ENCODE measurements at places on chromosomes 5 and 9. TPM values are rescaled to one million over a fixed set of nuclear protein-coding genes. Genes with fewer than 3 reads are reported as not detected.

DNA sequence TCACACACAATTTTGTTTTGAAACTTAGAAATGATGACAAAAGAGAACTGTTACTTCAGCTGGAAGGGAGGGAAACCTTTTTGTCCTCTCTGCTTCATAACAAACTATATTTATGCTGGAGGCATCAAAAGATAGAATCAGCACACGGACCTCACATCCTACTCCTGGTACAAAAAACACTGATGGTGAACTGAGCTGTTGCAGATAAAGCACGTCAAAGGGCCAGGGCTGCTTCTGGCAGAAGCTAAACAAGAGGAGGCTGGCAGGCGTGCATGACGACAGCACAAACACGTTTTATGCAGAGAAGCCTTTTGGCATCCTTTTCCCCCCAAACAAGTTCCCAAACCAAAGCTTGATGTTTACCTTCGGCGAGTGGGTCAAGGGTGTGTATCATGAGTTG is 169.6 kb downstream of the SLC24A2 start:
- no peak for DNase-seq

DNA sequence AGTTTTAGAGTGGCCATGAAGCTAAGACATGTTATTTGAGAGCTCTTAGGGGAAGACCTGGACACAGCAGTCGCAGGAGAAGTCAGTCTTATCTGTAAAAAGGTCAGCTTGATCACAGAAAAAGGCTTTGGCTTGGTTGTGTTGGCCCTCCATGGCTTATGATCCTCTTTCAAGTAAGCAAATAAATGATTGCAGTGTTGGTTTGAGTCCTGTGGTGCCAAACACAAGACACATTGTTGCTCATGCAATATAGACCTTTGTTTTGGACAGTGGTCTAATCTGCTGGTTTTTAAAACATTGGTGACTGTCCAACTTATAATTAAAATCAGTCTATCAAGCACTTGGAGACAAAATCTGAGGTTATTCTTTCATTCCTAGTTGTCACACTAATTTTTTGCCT is 54.0 kb downstream of the DOCK8 start:
- no peak for DNase-seq

TRMT10B gene
- 19.6 TPM for polyA plus RNA-seq

RASGEF1C gene
- 0.72 TPM for polyA plus RNA-seq

- no peak for DNase-seq
These were observed 564.3 kb downstream of the ZNF608 start for GRCh38 chr5:124182133-124182532.

MGAT1 gene
- 68.5 TPM for polyA plus RNA-seq

- DNase-seq = no peak
These were observed 31.9 kb upstream of the MIER3 start for GRCh38 chr5:56983593-56984361.

PRLR gene
- polyA plus RNA-seq = 1.5 TPM

DNA sequence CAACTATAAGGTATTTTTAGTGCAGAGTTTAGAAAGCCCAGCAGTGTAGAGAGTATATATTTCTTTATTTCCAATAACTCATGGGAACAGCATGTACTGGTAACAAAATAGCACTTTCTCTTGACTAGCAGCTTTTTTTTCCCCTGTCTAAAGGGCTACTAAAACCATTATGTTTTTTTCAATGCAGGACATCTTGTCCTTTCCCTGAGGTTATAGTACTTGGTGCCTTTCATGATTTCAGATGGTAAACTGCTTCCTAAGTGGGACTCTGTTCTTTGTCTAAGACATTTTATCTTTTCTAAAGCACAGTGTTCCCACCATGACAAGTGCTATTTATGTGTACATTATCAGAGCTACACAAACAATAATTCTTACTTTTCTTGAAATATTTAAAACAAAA is 122.3 kb downstream of the SLC24A2 start:
- DNase-seq = no peak

GRCh38 chr5:141914199-141914743 is 9.4 kb upstream of the DELE1 start:
- DNase-seq = no peak

DNA sequence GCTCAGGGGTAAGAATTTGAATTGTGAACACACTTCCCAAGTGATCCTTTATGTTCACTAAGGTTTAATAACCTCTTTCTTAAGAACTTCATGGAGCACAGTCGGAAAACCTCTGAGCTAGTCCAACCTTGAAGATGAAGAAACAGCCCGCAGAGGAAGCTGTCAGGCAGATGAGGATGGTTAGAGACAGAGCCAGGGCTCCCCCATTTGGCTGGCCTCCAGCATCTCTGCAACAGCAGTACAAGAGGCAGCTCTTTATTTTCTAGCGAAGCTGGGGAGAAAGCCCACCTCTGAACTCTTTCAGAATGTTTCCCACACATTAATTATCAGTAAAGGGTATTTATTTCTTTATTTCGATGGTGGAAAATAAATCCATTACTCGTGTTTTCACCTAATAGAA is 350.8 kb downstream of the DMRT2 start:
- DNase-seq = no peak

CNTFR gene
- polyA plus RNA-seq = 50.0 TPM

LURAP1L gene
- 23.1 TPM for polyA plus RNA-seq

BAAT gene
- 0.33 TPM for polyA plus RNA-seq

RNF180 gene
- 10.7 TPM for polyA plus RNA-seq

DNA sequence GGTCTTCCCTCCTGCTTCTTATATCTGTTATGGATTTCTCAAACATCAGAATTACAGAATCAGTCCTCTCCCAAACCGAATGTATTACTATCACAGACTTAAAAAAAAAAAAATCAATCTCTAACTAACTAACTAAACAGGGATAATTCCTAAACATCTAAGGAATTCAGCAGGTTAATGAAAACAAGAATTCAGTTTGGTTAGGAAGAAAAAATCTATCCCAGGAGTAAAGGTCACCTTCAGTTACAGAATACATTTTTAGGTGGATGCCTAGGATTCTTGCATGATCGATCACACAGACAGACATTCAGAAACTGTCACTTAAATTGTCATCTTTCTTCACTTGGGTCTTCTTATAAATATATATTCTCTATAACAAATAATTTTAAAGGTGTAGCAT is 11.5 kb downstream of the PTAR1 start:
- DNase-seq = no peak
